NCI-H774 (cell line): ENCODE measurements at places on chromosomes 1 and 21.

DNA sequence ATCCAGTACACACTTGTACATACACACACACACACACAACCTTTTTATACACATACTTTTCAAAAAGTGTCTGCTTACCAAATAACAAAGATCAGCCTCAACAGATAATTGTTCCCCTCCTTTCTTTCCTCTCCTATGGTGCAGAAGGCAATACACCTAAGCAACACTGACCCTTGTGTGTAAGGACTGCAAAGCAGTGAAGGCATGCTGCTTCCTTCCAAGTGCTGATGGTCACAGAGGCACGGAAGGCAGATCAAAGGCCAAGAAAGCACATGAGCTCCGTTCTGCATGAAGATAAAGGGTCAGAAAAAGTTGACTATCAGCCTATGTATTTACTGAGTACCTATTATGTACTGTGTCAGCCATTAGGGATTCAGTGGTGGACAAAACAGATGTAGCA lies 168.8 kb downstream of the TNR start:
- DNase-seq: no peak

DNA sequence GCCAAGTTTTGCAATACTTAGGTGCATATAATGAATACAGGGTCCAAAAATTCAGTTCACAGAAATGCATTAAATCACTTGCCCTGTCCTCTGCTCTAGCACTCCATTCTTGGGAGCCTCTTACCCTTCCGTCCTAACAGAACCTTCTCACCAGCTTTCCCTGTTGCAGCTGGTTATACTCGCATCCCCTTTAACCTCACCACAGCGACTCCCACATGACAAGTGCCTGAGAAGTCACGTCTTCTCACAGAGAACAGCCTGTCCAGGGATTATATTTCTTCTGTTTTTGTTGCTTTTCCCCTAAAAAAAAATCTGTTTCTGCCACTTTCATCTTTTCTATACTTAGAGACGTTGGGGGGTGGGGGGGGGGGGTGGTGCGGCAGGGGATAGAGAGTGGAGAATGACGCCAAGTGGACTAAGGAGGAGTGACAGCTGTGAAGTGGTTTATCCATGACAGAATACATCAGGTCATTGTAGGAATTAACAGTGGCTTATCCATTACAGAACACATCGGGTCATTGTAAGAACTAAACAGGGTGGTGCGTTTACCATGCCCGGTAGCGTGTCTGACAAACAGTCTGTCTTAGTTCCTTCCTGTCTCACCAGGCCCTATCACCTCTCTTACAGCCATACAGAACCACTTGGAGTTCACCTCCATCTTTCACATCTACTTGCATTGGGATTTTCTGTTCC lies 117.6 kb downstream of the UBE2U start:
- no peak for DNase-seq

DNA sequence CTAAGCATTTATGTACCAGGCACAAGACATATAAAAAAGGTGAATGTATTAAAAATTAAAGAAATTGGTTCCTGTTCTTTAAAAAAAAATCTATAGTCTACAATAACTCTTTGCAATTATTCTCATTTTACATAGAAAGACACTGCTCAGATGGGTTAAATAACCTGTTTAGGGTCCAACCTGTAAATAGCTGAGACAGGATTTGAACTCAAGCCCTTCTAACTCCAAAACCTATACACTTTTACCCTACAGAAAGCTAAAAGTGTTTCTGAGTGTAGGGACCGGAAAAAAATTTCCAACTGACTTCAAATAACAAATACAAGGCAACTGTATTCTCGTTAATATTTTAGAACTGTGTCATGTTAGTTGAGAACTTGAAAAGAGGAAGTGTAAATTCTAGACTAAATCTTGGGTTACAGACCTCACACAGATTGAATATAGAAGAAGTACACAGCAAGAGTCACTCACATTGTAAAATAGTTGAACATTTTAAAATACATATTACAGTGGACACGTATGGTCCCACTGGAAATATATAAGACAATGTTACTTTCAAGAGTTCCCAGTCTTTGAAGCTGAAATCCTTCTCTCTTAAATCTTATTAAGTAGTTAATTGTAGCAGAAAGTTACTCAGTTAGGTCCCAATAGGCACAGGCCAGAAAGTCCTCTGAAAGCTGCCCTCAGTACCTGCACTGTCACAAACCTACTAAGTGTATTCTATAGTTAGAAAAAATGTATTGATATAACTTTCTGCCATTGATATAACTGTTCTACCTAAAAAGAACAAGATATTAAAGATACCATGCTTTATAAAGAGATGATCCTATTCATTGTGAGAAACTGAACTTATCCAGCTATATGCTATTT lies 7.3 kb downstream of the EDEM3 start:
- DNase-seq: no peak

DNA sequence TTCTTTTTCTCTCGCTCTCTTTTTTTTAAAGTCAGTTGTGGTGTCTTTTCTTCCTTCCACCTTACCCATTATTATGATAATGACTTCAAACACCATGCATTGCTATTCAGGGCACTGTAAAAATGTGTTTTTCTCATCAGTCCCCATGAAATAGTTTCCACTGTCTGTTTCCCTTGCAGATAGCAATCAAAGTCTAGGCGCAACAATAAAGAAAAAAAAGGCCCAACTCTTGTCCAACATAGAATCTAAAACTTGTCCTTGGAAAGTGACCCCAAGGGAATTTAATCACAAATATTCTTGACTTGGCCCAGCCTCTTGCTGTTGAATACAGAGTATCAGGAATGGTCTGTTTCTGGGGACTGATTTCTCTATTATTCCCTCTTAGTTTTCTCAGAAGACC lies 382.5 kb downstream of the PLPP3 start:
- DNase-seq: no peak

DNA sequence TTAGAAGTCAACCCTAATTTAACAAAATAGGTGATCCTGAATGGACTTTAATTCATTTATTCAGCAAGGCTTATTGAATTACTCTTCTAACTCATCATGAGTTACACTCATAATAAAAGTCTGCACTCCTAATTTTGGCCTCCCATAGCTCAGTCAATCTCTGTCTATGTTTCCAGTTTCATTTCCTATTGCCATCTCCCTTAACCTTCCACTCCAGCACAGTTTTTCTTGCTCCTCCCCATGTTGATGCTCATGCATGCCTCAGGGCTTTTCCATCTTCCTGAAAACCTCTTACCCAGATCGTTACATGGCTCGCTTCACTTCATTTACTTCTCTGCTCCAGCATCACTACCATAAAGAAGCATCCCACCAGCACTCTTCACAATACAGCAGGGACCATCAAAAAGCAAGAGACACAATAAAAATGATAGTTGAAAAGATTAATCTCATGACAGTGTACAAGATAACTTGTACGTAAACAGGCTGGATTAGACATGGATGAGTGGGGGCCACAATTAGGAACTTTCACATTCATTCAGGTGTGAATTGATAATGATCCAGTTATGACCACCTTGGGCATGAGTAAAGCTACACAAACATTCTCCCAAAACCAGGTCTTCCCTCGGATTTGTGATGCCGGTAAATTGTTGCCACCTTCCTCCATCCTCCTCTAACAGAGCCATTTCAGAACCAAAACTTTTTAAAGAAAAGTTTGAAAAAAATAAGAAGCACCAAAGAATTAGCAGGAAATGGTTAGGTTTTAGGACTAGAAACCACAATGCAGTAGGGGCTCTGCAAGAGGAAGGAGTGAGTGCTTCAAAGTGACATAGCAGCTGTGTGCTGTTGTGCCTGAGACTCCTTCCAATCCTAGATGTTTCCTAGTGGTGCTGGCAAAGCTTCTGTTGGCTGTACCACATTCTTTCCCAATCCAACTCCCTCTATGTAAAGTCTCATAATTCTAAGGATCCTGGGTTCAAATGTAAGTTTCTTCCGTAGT lies 89.8 kb downstream of the OLFML2B start:
- DNase-seq: no peak

DNA sequence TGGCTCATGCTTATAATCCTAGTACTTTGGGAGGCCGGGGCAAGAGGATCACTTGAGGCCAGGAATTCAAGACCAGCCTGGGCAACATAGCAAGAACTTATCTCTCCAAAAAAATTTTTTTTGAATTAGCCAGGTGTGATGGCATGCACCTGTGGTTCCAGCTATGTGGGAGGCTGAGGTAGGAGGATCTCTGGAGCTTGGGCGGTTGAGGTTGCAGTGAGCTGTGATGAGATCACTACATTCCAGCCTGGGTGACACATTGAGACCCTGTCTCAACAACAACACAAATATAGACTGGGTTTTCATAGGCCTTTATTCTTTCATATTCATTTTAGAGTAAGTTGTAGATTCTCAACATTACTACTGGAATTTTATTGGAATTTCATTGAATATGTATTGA lies 12.8 kb downstream of the MED18 start:
- DNase-seq: no peak

GRCh38 chr1:21763236-21763635 lies 19.7 kb downstream of the USP48 start:
- DNase-seq: no peak

DNA sequence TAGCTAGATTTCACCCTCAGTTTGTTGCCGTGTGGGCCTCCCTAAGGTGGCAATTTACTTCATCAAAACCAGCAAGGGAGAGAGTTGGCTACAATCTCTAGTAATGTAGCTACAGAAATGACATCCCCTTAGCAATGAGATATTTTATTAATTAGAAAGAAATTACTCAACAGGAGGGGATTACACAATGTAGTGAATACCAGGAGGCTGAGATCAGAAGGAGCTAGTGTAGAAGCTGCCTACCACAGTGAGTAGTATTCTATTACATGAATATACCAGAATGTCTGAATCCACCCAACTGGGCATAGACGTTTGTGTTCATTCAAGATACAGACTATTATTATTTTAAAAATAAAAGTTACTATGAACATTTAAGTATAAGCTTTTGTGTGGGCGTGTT lies 868.2 kb upstream of the CXADR start:
- no peak for DNase-seq
